NCI-H748 treated with DMSO at 0.1 percent for 48 hours (cell line): ENCODE measurements at places on chromosomes 5 and 9.

DNA sequence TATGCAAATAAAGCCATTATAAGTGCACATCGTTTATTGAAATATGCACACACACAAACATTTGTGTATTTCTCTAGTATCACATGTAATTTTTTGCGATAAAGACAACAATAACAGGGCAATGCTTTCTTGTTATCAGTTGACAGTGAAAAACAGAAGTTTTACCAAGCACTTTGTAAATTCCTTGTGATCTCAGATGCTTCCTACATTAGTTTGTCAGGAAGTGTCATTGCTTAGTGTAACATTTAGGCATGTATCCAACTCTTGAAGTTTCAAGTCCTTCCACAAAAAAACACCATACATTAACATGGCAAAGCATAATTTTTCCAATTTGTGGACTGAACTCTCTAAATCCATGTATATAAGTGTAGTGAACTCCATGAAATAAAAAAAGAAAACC is 46.4 kb downstream of the MOCS2 start:
- no peak for DNase-seq

- DNase-seq = no peak
Observed at GRCh38 chr5:142295084-142295758, 29.6 kb downstream of the SPRY4 start.

- no peak for DNase-seq
Observed at GRCh38 chr5:102922111-102922720, 167.1 kb downstream of the PAM start.

DNA sequence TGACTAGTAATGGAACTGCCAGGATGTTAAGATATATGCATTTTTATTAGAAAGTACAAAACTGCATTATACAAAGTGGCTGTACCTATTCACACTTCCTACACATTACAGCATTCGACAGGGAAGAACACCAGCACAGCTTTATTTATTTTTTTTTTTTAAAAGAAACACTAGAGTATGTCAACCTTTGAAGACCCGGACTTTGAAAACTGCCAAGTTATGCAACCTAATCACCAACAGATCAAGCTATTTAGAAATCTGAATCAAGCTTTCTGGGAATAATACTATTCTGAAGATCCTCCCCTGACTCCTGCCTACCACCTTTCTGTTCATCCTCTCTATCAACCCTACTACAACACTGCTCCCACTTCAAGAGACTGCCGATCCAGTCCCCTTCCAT is 4.5 kb downstream of the GEMIN5 start:
- DNase-seq = no peak

DNA sequence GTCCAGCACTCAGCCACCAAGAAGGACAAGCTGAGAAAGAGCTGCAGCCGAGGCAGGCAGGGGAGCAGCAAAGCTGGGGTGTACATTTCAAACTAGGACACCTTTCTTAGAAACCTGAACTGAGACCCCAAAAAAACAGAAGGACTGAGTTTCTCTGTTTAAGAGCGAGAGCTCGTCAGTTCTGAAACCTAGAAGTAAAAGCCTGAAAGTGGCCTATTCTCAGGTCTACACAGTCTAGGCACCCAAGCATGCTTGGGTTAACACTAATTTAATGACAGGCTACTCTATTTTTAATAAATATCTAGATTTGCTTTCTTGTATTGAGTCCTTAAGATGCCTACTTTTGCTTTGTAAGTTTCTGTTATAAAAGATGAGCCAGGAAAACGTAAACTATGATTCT is 49.0 kb upstream of the TLE4 start:
- DNase-seq = no peak

DNA sequence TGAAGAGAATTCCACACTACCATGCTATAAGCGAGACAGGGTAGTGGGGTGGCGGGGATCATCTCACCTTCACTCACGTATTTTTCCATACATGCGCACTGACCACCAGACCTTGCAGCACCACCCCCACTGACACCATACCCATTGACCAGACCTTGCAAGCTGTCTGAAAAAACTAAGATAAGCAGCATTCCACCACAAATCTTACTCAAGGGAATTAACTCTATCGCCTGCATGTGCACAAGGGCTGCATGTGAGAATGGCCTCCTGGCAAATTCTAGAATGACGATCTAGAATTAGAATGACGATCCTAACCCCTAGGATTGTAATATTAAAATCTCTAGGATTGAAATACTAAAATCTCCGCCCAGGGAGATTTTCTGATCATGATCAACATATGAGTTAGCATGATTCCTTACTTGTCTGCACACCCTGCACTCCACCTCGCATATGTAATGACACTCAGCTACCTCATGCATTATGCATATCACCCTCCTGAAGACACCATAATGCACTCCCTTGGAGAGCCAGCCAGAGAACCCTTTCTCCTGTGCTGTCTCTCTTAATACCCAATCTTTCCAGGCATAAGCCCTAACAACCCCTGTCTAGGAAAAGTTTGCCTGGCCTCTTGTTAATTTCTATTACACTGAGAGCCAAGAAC is 11.7 kb downstream of the SOX30 start:
- no peak for DNase-seq

GRCh38 chr9:135503371-135504261 is 3.1 kb downstream of the MRPS2 start:
- DNase-seq = no peak

- DNase-seq = no peak
Observed at GRCh38 chr9:124110307-124110915, 98.8 kb downstream of the LHX2 start.

GRCh38 chr5:148290271-148291195 is 21.7 kb upstream of the SPINK7 start:
- DNase-seq = peak; percentile 38

DNA sequence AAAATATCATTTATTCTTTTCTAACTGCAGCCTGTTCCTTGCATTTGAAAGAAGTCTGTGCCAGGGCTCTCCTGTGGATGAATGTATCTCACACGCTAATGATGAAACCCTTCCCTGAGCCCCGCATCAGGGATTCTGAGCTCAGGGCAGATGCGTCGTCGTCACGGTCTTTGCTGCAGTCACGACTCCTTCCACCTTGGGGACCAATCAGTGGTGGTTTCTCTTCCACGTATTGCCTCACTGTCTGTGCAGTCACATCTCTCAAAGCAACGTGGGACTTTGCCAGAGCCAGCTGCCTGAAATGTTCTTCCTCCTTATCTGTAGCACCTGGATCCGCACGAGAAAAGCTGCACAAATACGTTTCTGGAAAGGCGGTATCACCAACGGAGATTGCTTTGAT is 13.9 kb upstream of the UBE2QL1 start:
- no peak for DNase-seq

- no peak for DNase-seq
Observed at GRCh38 chr9:31868830-31869229, 515.6 kb upstream of the ACO1 start.

GRCh38 chr5:141869514-141869913 is 8.7 kb downstream of the PCDH1 start:
- no peak for DNase-seq

- DNase-seq = no peak
Observed at GRCh38 chr9:33782395-33783152, 12.8 kb upstream of the PRSS3 start.

DNA sequence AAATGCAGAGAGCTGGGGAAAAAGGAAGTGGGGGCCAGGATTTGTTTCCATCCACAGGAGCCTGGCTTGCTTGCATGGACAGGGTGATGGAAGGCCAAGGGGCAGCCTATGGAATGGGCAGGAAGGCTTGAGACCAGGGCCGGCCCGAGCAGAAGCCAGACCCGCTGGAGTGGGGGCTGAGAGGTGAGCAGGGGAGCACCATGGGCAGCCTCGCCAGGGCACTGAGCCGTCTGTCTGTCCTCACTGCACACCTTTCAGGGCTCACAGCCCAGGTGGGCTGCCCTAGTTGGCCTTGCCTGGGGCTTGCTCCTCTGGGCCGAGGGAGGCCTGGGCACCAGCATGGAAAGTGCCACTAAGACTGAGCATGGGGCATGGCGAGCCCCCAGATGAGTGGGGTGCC is 58.6 kb upstream of the CNOT6 start:
- no peak for DNase-seq

DNA sequence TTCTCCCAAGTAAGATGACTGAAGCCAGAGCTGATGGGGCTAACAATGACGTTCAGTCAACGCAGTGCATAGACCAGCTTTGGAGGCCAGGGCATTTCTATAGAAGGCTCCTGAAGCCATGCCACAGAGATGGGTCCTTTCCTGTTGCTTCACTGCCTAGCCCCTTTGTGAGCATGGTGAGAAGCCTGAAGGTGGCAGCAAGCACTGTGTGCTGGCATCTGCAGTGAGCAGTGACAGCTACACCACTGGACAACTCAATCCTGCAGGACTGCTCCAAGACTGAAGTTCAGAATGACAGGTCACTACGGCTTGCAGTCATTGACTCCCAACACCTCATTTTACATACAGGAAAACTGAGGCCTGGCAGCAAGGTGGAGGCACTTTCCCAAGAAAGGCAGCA is 229.0 kb downstream of the TSSK1B start:
- no peak for DNase-seq

GRCh38 chr5:147504535-147504934 is 5.3 kb downstream of the DPYSL3 start:
- no peak for DNase-seq

DNA sequence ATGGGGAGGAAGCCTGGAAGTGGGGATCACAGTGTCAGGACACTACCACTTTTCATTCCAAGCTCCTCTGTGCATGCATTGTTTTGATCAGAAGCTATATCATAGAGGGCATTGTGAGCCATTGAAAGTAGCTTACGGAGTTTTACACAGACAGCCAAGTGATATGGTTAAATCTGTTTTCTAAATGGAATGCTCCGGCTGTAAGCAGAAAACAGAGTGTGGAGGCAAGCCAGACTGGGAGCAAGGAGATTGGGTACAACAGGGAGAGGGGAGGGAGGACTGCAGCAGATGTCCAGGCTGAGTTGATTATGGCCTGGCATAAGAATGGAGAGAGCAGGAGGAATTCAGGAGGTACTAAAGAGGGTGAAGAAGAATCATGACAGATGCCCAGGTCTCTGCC is 15.5 kb upstream of the SOWAHA start:
- no peak for DNase-seq

GRCh38 chr9:124108216-124108615 is 96.6 kb downstream of the LHX2 start:
- DNase-seq = peak; percentile 32

- no peak for DNase-seq
Observed at GRCh38 chr9:126386088-126386487, 59.5 kb downstream of the MVB12B start.

- DNase-seq = no peak
Observed at GRCh38 chr9:107290619-107291018, 7.5 kb downstream of the RAD23B start.

GRCh38 chr9:94945197-94946144 is 219.0 kb downstream of the AOPEP start:
- no peak for DNase-seq

GRCh38 chr9:88783711-88784083 is 207.6 kb upstream of the S1PR3 start:
- no peak for DNase-seq

- DNase-seq = no peak
Observed at GRCh38 chr5:81786991-81787390, 36.1 kb upstream of the SSBP2 start.

- no peak for DNase-seq
Observed at GRCh38 chr5:52392321-52392720, 395.4 kb upstream of the ITGA1 start.

GRCh38 chr5:111447822-111448221 is 64.5 kb downstream of the STARD4 start:
- DNase-seq = peak; percentile 51

DNA sequence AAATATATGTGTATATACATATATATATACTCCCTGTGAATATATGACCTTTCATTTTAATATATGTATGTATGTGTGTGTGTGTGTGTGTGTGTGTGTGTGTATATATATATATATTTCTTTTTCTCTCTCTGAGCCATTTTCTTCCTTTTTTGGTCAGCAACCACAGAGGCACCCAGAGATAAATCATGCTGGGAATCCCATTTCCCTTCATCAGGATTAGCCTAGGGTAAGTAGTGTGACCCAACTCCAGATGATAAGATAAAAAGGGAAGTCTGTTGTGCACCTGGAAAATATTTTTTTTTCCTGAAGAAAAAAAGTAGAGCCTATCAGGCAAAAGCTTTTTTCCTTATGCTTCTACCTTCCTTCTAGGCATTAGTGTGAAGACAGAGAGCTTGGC is 25.4 kb upstream of the SUB1 start:
- no peak for DNase-seq

GRCh38 chr5:163564321-163564938 is 59.0 kb downstream of the MAT2B start:
- DNase-seq = peak; percentile 62

GRCh38 chr9:108709126-108709525 is 146.7 kb downstream of the ACTL7B start:
- no peak for DNase-seq

DNA sequence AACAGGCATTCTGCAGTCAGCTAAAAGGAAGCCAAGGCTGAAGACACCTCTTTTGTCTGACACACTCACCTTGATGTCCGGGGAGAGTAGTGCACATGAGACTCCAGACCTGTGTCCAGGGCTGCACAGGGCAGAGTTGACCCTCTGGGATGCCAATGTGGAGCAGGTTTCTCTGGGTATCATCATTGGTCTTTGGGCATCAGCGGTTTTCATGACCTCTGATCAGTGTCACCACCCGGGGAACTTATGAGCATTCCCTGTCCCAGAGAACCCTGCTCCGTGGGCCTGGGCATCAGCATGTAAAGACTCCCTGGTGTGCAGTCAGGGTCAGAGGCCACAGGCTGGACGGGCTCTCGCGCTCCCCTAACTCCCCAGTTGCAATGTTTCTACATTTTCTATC is 80.2 kb downstream of the NSUN2 start:
- no peak for DNase-seq

DNA sequence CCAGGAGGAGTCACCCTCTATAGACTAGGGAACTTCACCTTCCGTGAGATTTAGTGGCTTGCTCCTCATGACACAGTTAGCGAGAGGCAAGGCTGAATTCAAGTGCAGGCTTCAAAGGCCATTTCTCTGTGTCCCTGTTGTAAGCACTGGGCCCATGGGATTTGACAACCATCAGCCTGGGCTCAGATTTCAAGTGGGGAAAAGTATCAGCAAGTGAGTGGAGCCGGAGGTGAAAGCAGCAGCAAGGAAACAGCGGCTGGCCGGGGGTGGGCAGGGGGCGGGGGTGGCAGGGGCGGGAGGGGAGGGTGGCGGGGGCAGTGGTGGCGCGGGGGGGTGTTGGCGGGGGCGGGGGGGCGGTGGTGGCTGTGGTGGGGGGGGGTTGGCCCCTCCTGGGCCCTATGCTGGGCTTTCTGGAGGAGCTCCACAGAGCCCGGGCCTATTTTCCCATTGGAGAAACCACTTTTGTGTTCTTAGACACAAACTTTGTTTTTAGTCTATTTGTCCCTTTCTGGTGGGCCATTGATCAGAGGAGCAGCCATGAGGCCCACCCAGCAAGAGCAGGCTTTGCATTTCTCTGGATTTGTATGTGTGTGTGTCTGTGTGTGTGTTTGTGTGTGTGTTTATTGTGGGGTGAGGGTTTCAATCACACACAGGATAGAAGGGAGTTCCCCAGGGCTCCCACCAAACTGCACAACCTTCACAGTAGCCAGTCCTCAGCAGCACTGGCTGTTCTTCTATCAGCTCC is 165.4 kb upstream of the RAI14 start:
- DNase-seq = peak; percentile 75
